HCT116 (cell line): ENCODE measurements at places on chromosomes 5 and 9. TPM values are rescaled to one million over a fixed set of nuclear protein-coding genes. Genes with fewer than 3 reads are reported as not detected.

DNA sequence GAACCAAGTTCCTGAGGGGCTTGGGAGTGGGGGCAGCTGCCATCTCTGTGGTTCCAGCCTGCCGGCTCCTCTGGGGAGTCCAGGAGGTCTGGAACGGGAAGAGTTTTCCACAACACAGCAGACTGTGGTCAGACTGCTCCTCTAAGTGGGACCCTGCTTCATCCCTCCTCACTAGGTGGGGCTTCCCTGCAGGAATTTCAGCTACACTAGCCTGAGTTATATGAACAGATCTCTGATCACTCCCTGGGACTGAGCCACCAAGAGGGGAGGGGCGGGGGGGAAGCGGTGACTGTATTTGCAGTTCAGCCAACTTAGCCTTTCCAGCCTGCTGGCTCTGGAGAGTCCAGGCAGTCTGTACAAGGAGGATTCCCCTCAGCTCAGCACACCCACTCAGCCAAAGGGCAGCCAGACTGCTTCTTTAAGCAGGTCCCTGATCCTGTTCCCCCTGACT lies 19.4 kb downstream of the DTWD2 start:
- no peaks in the 10 kb centered on the region for H3K4me1 ChIP-seq
- H3K4me3 ChIP-seq, result no peak overlapping the region
- no peaks in the 10 kb centered on the region for H3K27me3 ChIP-seq
- H3K27ac ChIP-seq, result no peak overlapping the region

Gene FUT7
- not detected for total RNA-seq

DNA sequence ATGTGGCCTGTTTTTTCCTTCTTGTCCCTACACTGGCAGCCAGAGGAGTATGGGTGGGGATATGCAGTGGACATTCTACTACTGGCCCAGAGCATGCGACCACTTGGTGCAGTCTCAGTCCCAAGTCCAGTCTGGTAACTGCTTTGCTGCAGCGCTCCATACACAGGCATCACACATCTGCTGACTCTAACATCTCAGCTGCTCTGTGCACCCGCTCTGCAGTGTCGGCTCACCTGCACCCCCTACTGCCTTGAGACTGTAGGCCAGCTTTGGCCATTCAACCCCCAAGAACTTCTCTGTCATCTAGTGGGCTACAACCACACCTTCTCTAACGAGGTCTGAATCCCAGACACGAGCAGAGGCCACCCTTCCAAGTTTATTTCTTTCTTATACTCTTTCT lies 46.4 kb upstream of the SLCO6A1 start:
- no peak overlapping the region for H3K27ac ChIP-seq
- peak; percentile 27 for DNase-seq
- no peak overlapping the region for H3K4me3 ChIP-seq
- H3K36me3 ChIP-seq, result no peaks in the 10 kb centered on the region
- H3K27me3 ChIP-seq, result no peaks in the 10 kb centered on the region

Gene LCN12
- total RNA-seq, result 4.2 TPM

GRCh38 chr5:122723606-122724352 lies 51.1 kb upstream of the SNX2 start:
- DNase-seq, result no peak
- no peaks in the 10 kb centered on the region for H3K27me3 ChIP-seq
- H3K4me3 ChIP-seq, result no peak overlapping the region
- peaks cover 9% of the 10 kb centered on the region for H3K4me1 ChIP-seq
- H3K27ac ChIP-seq, result no peak overlapping the region
- no peaks in the 10 kb centered on the region for H3K36me3 ChIP-seq

- no peak for DNase-seq
- H3K27me3 ChIP-seq, result no peaks in the 10 kb centered on the region
- H3K4me3 ChIP-seq, result no peak overlapping the region
- no peaks in the 10 kb centered on the region for H3K4me1 ChIP-seq
- H3K36me3 ChIP-seq, result peaks cover 20% of the 10 kb centered on the region
Observed at GRCh38 chr9:113492343-113493202, 29.0 kb downstream of the RGS3 start.

DNA sequence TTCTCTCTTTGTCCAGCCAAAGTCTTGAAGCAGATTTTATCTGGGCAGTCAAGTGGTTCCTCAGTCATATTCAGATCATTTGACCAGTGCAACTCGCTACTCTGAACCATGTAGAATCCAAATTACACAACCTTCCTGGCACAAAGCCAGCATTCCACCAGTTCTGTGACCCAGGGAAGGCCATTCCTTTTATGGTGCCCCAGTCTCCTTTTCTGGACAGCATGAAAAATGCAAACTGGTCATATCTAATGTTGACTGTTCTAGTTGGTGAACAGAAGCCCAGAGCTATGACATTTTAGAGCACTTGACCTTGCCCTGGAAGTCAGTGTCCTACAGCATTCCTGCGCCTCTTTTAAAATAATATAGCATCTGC lies 364.6 kb downstream of the BRINP1 start:
- no peaks in the 10 kb centered on the region for H3K4me1 ChIP-seq
- H3K36me3 ChIP-seq, result no peaks in the 10 kb centered on the region
- H3K27me3 ChIP-seq, result no peaks in the 10 kb centered on the region
- DNase-seq, result no peak

Gene SLC28A3
- total RNA-seq, result not detected

Gene SYK
- total RNA-seq, result 9.0 TPM

DNA sequence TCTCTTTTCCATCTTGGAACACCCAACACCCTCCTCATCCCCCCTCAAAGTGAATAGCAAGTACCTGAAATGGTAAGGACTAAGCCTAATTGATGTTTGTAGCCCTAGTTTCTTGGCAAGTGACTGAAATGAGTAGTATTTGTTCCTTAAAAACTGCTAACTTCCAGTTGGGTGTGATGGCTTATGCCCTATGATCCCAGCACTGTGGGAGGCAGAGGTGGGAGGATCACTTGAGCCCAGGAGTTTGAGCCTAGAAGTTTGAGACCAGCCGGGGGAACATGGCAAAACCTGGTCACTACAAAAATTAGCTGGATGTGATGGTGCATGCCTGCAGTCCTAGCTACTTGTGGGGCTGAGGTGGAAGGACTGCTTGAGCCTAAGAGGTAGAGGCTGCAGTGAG lies 44.1 kb downstream of the ZFR start:
- H3K4me1 ChIP-seq, result no peaks in the 10 kb centered on the region
- H3K27ac ChIP-seq, result no peak overlapping the region
- no peak overlapping the region for H3K4me3 ChIP-seq
- peaks cover 53% of the 10 kb centered on the region for H3K36me3 ChIP-seq

- no peaks in the 10 kb centered on the region for H3K36me3 ChIP-seq
- H3K27me3 ChIP-seq, result no peaks in the 10 kb centered on the region
- H3K27ac ChIP-seq, result no peak overlapping the region
- DNase-seq, result no peak
- peaks cover 8% of the 10 kb centered on the region; the same call in 1 of the 2 replicates for H3K4me1 ChIP-seq
- H3K4me3 ChIP-seq, result no peak overlapping the region
Observed at GRCh38 chr5:58403822-58404433, 56.0 kb downstream of the PLK2 start.

GRCh38 chr9:36401164-36401740 lies 1.2 kb upstream of the RNF38 start:
- no peaks in the 10 kb centered on the region for H3K27me3 ChIP-seq
- peak overlapping the region; percentile 65 for H3K4me3 ChIP-seq

DNA sequence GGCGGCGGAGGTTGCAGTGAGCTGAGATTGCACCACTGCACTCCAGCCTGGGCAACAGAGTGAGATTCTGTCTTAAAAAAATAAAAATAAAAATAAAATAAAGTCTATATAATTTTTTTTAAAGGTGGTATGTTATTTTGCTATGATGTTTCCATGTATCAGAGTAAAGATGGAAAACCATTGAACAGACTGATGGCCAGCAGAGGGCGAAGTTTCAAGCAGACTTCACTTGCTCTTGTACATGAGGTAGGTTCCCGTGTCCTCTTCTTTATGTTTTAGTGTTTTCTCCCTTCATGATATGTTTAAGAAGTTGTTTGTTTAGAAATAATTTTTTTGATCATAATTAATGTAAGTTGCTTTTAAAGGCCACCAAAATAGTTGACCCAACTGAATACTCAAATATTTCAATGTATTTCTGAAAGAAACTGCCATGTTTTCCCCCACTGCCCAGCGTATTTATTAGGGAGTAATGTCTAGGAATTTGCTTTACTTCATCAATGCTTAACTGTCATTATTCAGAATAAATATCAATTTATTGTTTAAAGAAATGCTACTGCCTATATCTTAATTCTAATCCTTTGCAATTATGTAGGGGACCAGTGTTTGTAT lies 146.4 kb downstream of the HACD4 start:
- H3K4me3 ChIP-seq, result no peak overlapping the region
- H3K27me3 ChIP-seq, result no peaks in the 10 kb centered on the region
- peak; percentile 12 for DNase-seq
- peaks cover 2% of the 10 kb centered on the region; the same call in 1 of the 2 replicates for H3K36me3 ChIP-seq
- no peak overlapping the region for H3K27ac ChIP-seq

Gene ZNF618
- total RNA-seq, result 13.5 TPM

- no peak overlapping the region for H3K27ac ChIP-seq
- no peak for DNase-seq
- no peaks in the 10 kb centered on the region for H3K27me3 ChIP-seq
- no peaks in the 10 kb centered on the region for H3K4me1 ChIP-seq
Observed at GRCh38 chr5:167355346-167355745, 936.1 kb upstream of the WWC1 start.

GRCh38 chr9:68841276-68842052 lies 136.4 kb downstream of the PIP5K1B start:
- no peak overlapping the region for H3K4me3 ChIP-seq
- H3K27ac ChIP-seq, result no peak overlapping the region
- H3K27me3 ChIP-seq, result peaks cover 1% of the 10 kb centered on the region
- no peak for DNase-seq
- no peaks in the 10 kb centered on the region for H3K36me3 ChIP-seq

DNA sequence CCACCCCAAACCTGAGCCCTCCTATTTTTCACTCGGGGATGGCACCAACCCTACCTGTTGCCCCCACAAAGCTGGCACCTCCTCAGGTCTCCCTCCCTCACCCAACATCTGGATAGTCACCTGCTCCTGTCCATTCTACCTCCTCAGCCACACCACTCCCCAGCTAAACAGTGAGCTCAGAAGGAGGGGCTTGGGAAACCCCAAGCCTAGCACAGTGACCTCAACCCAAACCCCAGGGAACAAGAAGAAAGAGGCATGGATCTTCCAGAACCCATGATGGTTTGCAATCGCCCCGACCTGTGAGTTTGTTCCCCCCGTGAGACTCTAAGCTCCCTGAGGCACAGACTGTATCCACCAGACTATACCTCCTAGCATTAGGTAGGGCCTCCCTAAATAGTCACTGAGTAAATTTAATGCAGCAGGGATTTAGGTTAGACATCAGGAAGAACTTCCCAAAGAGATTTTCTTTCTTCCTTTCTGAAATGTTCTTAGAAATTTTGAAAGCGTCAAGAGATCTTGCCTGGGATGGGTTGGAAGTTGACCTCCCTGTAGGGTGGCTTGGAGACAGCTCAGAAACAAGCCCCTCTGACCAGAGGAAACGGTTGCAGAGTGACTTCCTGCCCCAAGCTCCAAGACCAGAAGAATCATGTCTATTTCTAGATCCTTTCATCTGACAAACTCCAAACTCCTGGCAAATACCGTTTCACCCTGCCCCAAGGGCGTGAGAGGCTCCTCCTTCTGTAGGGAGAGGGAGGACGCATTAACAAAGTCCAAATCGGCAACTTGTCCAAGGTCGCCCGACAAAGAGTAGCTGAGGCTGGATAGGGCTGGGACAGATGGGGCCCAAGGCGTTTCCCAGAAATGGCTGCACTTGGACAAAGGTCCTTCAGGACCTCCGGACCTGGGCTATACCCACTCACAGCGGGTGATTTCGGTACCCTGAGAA lies 4.1 kb downstream of the FIBCD1 start:
- H3K36me3 ChIP-seq, result no peaks in the 10 kb centered on the region
- H3K4me1 ChIP-seq, result peaks cover 42% of the 10 kb centered on the region
- no peak overlapping the region for H3K4me3 ChIP-seq

DNA sequence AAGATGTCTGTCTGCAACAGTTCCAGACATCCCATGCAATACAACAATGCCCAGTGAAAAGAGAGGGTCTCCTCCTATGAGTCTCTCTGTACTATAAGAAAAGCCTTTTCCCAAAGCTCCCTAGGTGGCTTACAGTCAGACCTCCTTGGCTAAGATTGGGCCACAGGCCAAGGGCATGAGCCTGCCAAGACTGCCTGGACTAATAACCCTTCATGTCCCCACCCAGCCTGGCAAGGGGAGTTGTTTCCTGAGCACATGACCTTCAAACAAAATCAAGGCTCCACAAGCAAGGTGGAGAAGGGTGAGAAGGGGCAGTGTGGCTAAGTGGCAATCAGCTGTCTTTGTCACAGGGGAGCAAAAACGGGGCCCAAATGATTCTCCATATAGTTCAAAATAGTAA lies 75.6 kb upstream of the ZSWIM6 start:
- DNase-seq, result no peak
- no peaks in the 10 kb centered on the region for H3K36me3 ChIP-seq
- no peak overlapping the region for H3K27ac ChIP-seq
- no peaks in the 10 kb centered on the region for H3K27me3 ChIP-seq
- no peaks in the 10 kb centered on the region for H3K4me1 ChIP-seq

Gene CCL27
- total RNA-seq, result 1.0 TPM

Gene OSTF1
- total RNA-seq, result 20.7 TPM

Gene GABRB2
- total RNA-seq, result not detected

GRCh38 chr9:92600462-92601261 lies 64.9 kb upstream of the ECM2 start:
- no peak overlapping the region for H3K27ac ChIP-seq
- H3K4me3 ChIP-seq, result no peak overlapping the region
- H3K27me3 ChIP-seq, result no peaks in the 10 kb centered on the region
- no peaks in the 10 kb centered on the region for H3K36me3 ChIP-seq
- no peaks in the 10 kb centered on the region for H3K4me1 ChIP-seq

GRCh38 chr5:54988817-54989216 lies 3.4 kb upstream of the ESM1 start:
- H3K36me3 ChIP-seq, result no peaks in the 10 kb centered on the region
- H3K4me3 ChIP-seq, result no peak overlapping the region
- no peak overlapping the region for H3K27ac ChIP-seq
- peaks cover 76% of the 10 kb centered on the region for H3K27me3 ChIP-seq
